ENCODE measurements at places on chromosomes 2 and 18. TPM values are rescaled to one million over a fixed set of nuclear protein-coding genes. Genes with fewer than 3 reads are reported as not detected.

- no peak for DNase-seq
Observed at GRCh38 chr2:237149425-237149824, 63.7 kb downstream of the COPS8 start.

DNA sequence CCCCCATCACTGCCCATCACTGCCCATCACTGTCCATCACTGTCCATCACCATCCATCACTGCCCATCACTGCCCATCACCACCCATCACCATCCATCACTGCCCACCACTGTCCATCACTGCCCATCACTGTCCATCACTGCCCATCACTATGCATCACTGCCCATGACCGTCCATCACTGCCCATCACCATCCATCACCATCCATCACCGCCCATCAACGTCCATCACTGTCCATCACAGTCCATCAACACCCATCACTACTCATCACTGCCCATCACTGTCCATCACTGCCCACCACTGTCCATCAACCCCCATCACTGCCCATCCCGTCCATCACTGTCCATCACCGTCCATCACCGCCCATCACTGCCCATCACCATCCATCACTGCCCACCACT is 57.8 kb upstream of the OTOS start:
- no peak for DNase-seq

DNA sequence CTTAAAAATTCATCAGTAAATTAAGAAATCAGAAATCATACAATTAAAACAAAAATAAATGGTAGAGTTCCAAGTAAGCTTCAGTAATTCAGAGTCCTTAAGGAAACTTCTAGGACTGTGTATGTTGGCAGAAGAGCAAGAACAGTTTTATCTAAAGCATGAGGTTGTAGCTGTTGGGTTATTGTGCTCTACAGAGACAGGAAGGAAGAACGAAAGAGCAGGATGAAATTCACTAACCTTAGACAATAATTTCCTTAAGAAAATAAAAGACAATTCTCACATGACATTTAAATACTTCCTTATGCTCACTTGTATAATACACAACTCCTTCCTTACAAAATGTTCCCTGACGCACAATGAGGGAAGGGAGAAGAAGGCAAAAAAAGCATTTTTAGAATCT is 133.4 kb downstream of the STK39 start:
- peak; percentile 69 for DNase-seq

DNA sequence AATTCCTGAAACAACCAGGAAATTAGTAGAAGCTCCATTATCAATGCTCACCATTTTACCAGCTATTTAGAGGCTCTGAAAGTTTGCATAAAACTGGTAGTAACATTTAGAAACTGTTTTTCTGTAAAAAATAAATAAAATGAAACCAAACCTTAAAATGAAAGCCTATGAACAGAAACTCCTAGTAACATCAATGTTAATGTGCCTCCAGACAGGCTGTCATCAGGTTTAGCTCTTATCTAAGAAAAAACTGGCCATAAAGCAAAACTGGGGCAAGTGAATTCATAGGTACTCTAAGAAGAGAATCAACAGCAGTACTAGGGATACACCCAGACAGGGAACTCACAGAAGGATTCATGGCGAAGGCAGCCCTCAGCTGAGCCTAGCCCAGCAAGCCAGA is 8.0 kb downstream of the E2F6 start:
- DNase-seq = no peak

- DNase-seq = peak; percentile 65
Observed at GRCh38 chr2:221517696-221518151, 54.4 kb downstream of the EPHA4 start.

DNA sequence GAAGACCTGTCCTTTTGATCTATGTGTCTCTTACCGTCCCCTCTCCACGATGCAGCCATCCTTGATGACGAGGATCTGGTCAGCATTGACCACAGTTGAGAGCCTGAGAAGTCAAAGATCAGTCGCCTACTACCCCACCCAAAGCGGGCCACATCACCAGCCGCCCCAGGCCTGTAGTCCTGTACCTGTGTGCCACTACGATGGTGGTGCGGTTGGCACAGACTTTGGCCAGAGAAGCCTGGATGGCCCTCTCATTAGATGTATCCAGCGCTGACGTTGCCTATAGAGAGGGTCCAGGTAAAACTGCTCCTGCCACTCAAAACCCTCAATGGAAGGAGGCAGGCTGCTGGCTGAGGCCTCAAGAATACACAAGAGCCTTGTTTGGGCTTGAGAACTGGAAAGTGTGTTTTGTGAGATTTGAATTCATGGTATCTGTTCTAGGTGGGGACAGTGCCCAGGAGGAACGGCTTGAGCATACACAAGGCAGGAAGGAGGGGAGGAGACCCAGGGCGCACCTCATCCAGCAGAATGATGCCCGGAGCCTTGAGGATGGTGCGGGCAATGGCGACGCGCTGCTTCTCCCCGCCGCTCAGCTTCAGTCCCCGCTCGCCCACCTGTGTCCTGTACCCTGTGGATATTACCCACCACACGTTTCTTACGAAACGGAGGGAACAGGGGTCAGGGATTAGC is 3.8 kb downstream of the ZFAND2B start:
- no peak for DNase-seq

DNA sequence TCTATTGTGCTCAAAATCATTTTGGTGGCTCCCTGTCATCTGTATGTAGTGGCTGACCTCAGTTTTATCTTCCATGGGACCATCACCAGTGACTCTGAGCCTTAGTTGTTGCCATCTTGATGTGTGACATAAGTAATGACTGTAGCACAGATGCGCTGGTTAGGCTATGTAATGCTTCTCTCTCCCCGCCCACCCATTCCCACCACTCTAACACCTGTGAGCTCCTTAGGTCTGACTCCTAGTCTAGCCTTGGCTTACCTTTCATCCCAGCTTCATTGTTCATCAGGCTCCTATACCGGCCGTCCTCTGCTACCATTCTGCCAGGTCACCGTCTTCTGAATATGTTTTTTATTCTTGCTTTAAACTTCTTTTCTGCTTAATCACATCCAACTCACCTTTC is 17.2 kb downstream of the MYO1B start:
- peak; percentile 33 for DNase-seq

SERPINB3 gene
- 0.17 TPM for total RNA-seq

DAW1 gene
- total RNA-seq = not detected

RAB1A gene
- total RNA-seq = 141 TPM

EEF1B2 gene
- 389 TPM for total RNA-seq

EFEMP1 gene
- total RNA-seq = 12,229 TPM
